Hematopoietic multipotent progenitor cell treated with erythropoietin and hydrocortisone succinate and interleukin-3 and kit ligand, for 4 days (in vitro differentiated cells): ENCODE measurements at places on chromosomes 12 and 14.

- DNase-seq: peak; percentile 80
Observed at GRCh38 chr12:7131502-7131866, 1.3 kb downstream of the CLSTN3 start.

DNA sequence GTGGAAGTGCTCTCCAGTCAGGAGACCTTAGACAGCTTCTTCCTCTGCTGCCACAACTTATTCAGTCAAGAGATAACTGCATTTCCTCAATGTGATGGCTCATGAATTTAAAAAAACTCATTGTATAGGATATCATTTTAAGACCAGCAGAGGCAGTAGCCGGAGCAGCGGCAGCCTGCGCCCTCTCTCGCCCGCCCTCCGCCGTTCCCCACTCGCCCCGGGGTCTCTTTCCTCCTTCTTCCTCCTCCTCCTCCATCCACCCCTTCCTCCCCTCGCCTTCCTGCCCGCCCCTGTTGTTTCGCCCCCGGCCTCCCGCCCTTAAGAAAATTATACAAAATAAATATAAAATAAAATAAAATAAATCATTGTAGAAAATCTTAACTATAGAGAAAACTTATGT is 687.6 kb downstream of the FLRT2 start:
- DNase-seq: no peak

DNA sequence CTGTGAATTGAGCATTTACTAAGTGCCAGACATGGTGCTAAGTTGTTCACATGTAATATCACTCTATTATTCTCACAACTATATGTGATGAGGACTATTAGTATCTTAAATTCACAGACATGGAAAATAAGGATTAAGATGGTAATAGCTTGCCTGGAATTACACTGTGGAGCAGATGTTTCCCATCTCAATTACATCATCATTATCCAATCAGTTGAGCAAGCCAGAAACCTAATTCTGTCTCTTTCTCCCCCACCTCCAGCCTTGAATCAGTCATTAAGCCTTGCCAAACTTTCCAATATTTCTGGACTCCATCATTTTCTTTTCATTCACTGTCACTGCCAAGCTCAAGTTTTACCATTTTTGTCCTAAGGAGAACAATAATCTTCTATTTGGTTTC is 287.8 kb upstream of the KITLG start:
- DNase-seq: no peak

GRCh38 chr14:68819260-68819691 is 26.4 kb upstream of the ZFP36L1 start:
- peak; percentile 53 for DNase-seq

- DNase-seq: peak; percentile 87
Observed at GRCh38 chr14:103561381-103562178, 877 bp downstream of the BAG5 start.

DNA sequence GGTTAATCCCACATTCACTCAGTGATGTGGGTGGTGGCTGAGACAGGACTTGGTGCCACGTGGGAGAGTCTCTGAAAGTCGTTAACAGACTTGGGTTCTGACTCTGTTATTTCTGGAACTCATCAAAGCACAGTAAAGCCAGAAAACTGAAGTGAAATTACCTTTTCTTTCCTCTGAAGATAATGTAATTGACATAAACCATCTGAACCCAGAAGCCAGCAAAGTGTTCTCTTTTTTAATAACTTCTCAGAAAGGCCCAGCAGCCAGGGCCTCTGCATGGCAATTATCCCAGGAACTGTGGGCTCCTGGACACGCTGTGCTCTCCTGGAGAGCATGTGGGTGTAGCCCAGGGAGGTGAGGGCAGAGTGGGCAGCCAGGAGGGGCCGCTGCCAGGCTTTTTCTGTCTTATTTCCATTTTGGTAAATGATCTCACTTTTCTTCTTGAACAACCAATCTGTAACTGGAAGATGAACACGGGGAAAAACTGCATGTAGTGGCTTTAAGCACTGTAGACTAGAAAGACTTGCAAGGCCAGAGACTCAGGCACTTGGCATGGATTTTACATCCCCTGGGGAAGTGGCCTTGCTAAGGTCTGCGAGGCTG is 444.1 kb upstream of the TMEM132C start:
- DNase-seq: no peak

DNA sequence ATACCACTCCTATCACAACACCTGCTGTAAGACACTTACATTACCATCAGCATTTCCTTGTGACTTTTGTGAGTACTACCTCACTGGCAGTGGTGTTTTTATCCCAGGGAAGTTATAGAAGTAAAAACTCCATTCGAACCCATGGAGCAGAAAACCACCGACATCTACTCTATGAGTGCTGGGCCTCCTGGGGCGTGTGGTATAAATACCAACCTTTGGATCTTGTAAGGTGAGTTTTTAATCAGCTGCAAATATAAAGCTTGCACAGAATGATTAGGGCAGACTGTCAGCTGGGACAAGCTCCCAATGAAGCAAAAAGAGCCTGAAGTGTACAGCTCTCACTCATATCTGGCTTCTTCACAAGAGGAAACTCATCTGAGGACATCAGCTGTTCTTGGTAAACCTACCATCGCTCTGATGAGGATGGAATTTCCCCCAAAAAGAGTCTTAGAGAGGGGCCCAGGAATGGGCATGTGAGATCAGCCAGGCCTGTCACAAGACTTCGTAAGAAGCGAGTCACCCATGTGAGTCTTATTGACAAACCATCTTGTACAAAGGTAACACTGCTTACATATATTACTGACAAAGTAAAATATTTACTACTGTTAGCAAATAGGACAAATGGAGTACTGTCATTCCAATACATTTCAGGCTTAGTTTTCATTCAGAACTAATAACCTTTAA is 170.0 kb downstream of the SLC5A8 start:
- DNase-seq: no peak

GRCh38 chr12:85237327-85237726 is 42.7 kb upstream of the ALX1 start:
- no peak for DNase-seq

GRCh38 chr12:65720136-65721130 is 103.8 kb upstream of the HMGA2 start:
- DNase-seq: no peak

- DNase-seq: no peak
Observed at GRCh38 chr12:104243971-104244370, 28.4 kb downstream of the TXNRD1 start.

- no peak for DNase-seq
Observed at GRCh38 chr14:33163109-33163508, 224.4 kb downstream of the NPAS3 start.

GRCh38 chr12:27843714-27844245 is 63.7 kb upstream of the MANSC4 start:
- peak; percentile 67 for DNase-seq

- no peak for DNase-seq
Observed at GRCh38 chr14:92751819-92752218, 3.4 kb upstream of the LGMN start.

DNA sequence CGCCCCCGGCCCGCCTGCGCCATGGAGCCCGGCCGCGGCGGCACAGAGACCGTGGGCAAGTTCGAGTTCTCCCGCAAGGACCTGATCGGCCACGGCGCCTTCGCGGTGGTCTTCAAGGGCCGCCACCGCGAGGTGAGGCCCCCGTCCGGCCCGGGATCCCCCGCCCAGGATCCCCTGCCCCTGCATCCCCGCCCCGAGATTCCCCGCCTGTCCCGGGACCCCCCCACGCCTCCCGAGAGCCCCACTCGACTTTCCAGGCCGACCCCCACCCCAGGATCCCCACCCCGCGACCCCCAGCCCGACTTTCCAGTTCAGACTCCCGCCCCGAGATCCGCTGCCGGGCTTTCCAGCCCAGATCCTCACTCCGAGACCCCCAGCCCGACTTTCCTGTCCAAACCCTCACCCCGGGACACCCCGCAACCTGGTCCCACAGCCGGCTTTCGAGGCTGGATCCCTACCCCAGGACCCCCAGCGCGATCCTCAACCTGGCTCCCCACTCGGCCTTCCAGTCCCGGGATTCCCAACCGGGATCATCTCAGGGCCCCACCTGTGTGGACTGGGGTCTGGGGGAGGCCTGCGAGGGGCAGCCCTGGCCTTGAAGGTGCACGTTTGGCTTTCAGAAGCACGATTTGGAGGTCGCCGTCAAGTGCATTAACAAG is 688 bp downstream of the ULK1 start:
- peak; percentile 18 for DNase-seq

DNA sequence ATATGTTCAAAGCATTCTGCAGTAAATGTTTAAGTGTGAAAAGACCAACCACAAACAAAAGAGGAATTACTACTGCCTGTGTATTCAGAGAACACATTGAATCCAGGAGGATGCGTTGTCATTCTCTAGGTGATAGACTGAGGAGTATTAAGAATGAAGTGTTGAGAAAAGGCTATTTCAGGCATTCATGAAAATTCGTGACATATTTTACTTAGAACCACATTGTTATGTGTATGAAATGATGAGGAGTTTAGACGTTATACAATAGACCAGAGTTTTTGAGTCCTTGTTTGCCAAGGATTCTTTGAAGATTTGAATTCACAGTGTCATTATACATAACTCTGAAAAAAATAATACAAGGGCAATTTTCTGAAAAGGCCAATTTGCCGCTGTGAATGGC is 251.8 kb downstream of the CCDC91 start:
- no peak for DNase-seq

DNA sequence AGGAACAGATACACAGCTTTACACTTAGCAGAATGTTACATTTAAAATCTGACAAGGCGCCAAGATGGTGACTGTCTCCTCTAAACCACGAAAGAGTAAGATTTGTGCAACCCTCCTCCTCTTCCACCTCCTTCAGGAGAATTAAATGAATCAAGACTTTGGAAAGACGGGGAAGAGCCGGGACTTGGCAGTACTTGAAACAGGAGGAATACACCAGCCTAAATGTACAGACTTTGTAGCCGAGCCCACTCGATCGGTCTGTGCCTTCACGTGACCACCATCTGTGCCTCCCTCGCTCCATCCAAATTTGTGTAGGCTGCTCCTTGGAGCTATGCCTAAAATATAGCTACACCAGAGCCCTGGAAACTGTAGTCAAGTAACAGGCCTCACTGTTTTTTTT is 38.3 kb downstream of the SSPN start:
- no peak for DNase-seq

- DNase-seq: no peak
Observed at GRCh38 chr12:51127050-51127729, 43.8 kb upstream of the CSRNP2 start.

GRCh38 chr12:5964913-5965900 is 20.1 kb upstream of the ANO2 start:
- no peak for DNase-seq

- no peak for DNase-seq
Observed at GRCh38 chr12:24489939-24490338, 459.0 kb downstream of the BCAT1 start.
